Left lung (tissue), 14 donors: ENCODE measurements at places on chromosomes 7 and 10.

DNA sequence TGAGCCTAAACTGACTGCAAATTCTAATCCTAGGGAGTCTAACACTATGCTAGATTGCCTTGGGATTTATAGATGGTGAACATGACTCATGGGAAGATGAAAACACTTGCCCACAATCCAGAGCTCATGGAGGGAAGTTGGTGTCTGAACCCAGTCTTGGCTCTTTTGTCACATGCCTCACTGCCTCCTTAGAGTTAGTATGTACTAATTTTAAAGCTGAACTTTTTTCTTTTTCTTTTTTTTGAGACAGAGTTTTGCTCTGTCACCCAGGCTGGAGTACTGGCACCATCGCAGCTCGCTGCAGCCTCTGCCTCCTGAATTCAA lies 14.4 kb downstream of the MRPL32 start:
- DNase-seq = no peak

GRCh38 chr7:150898475-150899011 lies 46.2 kb downstream of the AOC1 start:
- DNase-seq = peak; percentile 80

- no peak for DNase-seq
Observed at GRCh38 chr10:31728698-31729224, 199.9 kb downstream of the ARHGAP12 start.

DNA sequence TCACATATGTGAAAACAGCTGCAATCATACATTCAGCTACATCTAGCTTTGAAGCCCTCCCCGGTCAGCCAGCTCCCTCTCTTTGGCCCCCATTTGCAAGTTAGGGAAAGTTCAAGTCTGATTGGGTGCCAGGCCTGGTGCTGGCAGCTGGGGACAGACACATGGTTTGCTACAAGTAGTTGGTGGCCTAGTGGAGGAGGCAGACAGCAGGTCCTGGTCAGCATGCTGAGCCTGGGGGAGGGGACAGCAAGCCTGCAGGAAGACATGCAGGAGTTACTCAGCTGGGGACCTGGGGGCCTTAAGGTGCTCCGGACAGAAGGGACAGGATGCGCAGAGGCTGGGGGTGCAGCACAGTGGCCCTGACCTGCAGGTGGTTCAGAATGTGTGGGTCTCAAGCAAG lies 956.9 kb upstream of the ZNF722 start:
- DNase-seq = no peak

DNA sequence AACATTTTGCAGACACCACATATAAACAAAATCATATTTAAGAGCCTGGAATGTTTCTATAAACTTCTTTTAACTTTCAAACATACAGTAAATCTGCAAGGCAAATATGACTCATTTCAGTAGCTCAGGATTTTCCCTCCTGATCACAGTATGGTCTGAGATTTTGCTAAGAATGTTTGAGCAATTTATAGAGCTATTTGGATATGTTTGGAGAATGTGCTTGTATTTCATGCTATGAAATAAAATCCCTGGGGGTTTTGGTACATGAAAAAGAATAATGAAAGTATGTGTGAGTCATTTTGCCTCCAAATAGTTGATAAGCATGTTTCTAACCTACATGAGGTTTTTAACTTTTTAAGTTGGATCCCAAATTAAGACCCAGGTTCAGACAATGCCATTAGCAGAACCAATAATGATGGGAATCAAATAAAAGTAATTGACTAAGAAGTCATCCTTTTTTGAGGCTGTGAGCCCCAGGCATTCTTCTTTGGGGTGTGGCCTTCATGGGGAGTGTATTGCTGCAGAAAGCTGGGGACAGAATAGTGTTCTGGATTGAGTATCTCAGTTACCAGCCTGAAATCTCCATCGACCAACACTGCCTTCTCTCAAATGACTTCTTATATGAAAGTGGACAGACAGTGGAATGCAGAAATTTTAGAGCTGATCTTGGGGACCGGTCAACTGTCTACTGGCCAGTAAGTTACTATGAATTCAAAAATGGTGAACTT lies 66.1 kb upstream of the AGBL3 start:
- DNase-seq = no peak

DNA sequence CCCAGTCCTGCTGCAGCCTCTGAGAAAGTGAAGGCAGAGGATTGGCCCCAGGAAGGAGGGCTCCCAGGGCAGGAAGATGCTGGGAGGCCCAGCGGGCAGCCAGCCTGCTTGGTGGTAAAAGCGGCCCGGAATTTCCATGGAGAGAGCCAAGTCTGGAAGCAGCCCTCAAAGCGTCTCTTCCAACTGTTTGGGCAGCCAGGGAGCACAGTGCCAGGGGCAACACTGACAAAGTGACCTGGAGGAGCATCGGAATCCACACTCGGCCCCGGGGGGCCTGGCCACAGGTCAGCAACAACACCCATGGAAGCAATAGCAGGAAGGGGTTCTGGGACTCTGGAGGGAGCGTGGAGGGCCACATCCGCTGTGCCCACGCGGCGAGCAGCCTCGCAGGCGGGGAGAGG lies 63.2 kb upstream of the FGFR2 start:
- no peak for DNase-seq

DNA sequence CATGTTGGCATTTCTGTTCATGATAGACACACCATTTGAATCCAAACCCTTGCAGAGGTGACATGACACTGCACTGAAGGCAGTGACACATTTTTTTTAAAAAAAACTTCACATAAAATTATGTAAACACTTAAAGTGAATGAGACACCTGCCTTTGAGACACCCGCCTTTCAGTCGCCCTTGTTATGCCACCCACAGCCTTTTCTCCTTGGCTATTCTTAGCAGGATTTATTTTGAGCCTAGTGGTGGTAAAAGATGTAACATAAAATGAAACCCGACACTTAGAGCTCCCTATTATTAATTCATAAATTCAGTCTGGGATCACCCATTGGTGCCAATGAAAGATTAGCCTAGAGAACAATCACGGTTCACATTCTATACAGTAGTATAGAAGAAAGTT lies 161.3 kb downstream of the DYNC1I1 start:
- DNase-seq = no peak

DNA sequence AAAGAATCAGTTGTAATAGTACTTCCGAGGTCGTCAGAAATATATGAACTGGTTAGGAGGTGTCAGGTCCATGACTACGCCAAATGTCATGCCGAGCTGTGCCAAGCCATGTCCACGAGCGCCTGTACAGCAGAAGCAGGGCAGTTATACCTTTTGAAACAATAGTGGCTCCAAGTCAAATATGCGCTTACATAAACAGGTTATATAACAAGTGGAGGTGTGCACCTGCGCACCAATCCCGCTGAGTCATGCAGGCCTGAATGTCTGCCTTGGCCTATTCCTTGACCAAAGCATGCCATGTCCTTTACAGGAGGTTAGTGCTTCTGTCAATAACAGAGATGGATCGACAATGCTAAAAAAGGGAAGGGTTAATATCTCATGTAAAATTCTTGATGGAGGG lies 21.3 kb upstream of the TRUB1 start:
- DNase-seq = no peak

DNA sequence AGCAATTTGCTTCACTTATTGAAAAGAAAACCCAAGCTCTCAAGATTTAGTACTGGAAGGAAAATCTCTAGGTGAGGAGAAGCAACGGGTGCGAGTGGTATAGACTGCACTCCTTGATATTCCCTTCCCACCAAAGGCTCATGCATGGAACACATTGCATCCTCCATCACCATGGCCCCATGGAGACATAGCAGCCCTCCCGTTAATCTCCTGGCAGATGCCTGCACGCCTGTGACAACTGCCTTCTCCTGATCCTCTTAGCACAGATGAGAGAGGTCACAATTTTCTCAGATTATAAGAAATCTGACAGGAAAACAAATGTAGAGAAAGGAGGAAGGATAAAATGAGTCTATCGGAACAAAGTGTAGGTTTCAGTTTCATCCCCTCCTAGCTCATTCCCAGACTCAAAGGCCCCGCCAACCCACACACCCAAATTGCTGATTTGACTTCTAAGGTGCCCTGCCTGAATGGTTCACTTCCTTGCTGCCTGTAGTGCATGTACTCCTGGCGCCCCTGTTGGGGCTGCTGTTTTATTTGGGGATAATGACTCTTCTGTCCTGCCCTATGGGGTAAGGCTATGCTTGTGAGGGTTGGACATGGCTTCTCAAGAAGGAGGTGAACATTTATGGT lies 50.0 kb downstream of the PLXNA4 start:
- no peak for DNase-seq

GRCh38 chr10:45408421-45409319 lies 34.7 kb downstream of the ALOX5 start:
- DNase-seq = no peak

DNA sequence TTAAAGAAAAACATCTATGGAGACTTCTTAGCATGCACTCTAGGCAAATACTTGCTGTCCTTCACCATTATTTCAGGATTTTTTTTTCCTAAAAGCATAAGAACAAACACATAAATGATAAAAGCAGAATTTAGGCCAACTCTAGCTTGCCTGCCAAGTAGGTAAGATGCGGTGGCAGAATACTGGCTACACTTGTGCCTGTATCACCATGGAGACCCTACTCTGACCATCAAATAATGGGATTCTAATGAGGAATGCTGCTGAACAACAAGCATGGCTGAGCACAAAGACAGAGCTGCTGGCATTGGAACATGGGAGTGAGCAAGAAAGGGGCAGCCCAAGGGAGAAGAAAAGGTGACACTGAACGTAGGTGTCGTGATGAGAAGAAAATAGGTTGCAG lies 18.5 kb upstream of the TAS2R40 start:
- DNase-seq = no peak

GRCh38 chr7:131108212-131108940 lies 219.3 kb upstream of the MKLN1 start:
- no peak for DNase-seq

DNA sequence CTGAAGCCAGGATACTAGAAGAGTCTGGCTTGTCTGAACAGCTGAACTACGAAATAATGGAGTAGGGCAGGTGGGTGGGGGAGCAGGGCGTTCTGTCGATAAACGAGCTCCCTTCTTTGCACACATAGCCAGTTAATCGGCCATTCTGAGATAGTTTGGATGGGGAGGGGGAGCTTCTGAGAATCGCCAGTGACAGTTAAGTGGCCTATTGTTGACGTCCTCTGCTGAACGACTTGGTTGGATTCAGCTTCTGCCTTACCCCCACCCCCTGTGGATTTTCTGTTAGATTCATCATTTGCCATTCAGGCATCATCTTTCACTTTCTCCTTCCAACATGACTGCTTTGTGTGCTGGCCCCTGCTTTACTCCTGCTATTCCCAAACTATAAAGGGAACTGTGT lies 520 bp downstream of the CPA5 start:
- no peak for DNase-seq
